ENCODE measurements at places on chromosomes 3 and 15.
A peak's percentile ranks its signal among the peaks of the same experiment; 100 is the strongest.

DNA sequence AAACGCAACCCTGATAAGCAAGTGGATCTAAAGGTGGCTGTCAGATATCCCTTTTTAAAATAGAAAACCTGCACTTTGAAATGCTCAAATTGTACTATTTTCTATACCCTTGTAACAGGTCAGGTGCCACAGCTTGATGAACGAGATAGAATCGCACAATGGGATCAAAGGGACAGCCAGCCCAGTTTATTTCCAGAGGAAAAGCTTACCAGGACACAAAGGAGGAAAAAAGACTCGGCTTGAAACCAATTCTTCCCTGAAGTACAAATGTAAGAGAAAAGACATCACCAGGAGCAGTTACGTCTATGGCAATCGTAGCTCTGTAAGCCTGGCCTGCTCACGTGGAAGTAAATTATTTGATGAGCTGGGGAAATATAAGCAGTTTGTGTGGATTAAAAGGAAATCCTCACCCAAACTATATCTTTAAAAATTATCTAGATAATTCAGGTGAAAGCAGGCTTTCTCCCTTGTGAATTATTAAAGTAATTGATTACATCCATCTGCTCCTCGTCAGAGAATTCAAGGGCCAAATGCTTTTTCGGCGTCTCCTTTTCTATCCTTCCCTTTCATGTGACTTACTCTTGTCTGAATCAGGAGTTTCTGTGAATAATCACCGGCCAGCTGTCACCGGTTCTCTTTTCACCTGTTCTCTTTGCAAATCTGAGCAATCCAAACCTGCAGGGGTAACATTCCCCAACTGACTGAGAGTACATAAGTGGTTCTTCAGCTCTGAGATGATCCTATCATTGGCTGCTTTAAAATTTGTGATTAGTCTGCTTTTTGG is 339.2 kb upstream of the ONECUT1 start:
- DNase-seq = no peak

- DNase-seq = no peak
Observed at GRCh38 chr3:63768386-63768785, 50.7 kb upstream of the C3orf49 start.

DNA sequence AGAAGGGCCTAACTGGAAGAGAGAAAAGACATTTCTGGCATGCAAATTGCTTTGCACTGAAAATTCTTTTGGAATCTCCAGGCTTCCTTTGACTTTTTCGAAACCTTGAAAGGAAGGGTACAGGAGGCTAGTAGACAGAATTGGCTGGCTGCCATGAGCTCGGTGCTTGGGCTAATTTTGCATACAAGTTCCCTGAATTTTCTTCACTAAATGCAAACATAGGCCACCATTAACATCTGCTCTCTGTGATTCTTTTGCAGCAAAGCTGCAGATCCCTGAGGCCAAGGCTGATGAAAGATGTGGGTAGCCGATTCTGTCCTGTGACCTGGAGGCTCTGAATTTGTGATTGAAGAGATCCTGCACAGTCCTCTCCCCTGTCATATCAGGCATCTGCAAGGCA is 247.8 kb upstream of the MCTP2 start:
- no peak for DNase-seq

- no peak for DNase-seq
Observed at GRCh38 chr3:187642861-187643260, 27.3 kb downstream of the SST start.

DNA sequence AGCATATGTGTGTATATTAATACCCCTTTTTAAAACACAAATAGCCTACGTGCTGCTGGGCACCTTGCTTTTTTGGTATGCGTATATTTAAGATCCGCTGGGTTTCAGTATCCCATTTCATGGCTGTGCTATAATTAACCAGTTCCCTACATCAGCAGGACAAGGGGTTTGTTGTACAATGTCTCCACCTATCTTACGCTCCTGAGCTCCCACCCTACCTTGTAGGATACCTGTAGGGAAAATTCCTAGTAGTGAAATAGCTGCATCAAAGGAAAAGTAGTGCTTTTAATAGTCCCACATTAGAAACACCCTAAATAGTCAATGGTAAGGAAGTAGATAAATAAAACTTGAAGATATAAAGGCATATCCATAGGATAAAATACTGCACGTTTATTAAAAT is 1.4 kb downstream of the MAP6D1 start:
- DNase-seq = no peak

GRCh38 chr3:28317438-28318022 is 31.0 kb upstream of the ZCWPW2 start:
- DNase-seq = peak; percentile 66

DNA sequence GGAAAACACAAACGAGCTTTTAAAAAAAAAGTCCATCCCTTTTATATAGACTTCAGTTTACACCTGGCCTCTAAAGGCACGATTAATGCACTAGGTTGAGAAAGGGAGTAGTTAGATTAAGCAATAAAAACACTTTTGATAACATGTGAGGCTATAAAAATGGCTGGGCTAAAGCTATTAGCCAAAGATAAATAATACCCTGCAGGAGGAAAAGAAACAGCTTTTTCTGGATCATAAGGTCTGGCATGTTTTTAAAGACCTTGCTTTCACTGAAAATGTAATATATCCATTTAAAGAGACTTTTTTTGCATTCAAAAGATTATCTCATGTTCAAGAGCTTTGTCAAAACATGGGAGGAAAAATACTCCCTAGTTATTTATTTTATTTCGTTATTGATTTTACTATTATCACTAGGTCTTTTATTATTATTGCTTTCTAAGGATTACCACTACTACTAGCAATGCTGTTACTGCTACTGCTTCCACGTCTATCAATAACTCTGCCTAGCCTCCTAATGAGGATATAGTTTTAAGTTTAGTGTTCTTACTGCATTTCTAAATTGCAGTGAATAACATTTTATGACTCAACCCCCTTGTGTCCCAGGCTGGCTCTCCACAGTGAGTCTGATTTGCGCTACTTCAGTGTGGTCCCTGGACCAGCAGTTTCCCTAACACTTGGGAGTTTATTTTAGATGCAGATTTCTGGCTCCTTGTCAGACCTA is 93.4 kb downstream of the THRB start:
- DNase-seq = no peak

GRCh38 chr15:52109559-52110451 is 2.8 kb downstream of the BCL2L10 start:
- DNase-seq = no peak

DNA sequence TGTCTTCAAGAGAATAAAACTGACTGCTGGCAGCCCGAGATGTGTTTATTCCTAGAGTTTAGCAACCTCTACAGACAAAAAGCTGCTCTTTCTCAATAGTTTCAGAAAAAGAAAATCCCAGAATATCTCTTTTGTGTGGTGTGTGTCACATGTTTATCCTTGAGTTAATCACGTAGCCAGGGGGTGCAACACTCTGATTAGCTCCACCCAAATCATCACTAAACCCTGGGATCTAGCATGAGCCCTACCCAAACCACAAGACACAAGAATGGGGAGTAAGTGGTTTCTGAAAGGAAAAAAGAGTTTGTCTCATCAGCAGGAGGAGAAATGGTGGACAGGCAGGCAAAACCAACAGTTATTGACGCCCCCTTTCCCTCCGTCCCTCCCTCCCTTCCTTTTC is 78.5 kb upstream of the AGBL1 start:
- DNase-seq = peak; percentile 96

DNA sequence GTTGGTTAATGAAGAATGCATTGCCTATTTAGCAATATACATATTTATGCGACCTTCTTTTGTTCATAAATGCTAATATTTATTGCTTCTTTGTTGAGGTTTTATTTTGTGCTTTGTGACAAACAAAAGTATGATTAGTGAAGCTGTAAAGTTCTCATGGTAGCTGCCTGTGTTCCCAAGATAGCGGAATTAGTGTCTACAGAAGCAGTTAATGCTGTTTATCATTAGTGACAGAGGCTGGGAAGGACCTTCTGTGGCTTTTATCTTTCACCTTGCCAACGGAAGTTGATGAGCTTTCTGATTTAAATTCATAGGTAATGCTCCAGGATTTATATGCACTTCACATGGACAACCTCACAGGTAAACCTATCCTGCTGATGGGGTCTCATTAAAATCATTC is 418.3 kb downstream of the CADM2 start:
- no peak for DNase-seq

DNA sequence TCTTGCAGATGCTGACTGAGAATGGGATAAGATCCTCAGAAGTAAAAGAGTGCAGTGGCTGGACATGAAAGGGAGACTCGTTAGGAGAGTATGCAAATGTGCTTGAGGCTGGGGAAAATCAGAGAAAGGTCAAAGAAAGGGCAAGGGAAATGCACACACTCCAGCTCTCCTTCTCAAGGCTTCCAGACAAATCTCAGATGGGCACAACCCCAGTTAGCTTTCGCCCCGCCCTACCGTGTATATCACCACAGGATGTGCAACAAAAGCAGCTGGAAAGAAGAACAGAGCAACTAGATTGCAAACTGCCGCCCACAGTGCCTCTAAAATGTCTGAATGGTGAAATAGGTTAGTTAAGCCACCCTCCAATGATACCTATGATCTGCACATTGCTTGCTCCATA is 63.9 kb downstream of the CERS3 start:
- peak; percentile 15 for DNase-seq
